CD4-positive, alpha-beta T cell treated with Interleukin-17A for 4 hours (primary cell): ENCODE measurements at places on chromosomes 1 and 21.

GRCh38 chr1:232602622-232603021 lies 27.3 kb downstream of the SIPA1L2 start:
- no peak for DNase-seq

DNA sequence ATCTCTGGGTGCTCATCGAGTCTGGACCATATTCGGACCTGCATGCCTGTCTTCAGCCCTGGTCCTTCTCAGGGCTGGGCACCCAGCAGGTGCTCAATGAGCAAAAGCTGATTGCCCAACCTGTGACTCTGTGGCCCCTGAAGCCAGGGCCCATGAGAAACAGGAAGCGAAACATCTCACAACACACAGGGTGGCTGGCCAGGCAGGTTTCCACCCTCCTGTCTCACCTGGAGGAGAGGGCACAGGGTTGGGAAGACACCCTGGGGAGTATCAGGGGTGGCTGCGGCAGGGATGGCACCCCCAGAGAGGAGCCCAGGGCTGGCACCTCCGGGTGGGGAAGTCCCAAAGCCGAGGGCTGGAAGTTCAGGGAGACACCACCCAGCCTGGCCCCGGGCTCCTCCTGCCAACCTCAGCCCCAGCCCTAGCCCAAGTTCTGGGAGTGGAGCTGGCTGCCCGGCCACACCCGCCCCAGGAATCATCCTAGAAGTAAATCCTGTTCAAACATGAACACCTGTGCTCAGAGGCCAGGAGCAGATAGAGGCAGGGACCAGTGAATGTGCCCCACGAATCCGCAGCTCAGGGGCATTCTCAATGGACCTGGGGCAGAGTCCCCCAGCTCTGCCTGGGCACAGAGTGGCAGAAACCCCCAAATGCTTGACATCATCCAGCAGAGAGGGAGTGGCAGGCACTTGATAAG lies 54.6 kb downstream of the RAP1GAP start:
- DNase-seq = no peak

DNA sequence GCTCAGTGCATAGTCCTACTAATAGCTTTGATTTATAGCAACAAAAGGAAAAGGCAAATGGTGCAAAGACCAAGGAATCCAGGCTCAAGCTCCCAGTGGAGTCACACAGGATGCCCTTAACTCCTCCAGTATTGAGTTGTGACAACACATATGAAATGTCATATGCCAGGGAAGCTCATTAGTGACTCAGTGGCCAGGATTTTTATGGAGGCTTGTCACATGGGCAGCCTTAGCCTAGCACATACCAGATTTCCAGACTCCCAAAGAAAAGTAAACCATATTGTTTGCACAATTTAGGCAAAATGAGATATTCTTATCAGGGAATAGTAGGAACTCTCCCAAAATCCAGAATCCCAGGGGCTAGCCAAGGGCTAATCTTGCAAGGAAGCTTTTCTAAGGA lies 129.2 kb downstream of the MAGI3 start:
- DNase-seq = no peak

DNA sequence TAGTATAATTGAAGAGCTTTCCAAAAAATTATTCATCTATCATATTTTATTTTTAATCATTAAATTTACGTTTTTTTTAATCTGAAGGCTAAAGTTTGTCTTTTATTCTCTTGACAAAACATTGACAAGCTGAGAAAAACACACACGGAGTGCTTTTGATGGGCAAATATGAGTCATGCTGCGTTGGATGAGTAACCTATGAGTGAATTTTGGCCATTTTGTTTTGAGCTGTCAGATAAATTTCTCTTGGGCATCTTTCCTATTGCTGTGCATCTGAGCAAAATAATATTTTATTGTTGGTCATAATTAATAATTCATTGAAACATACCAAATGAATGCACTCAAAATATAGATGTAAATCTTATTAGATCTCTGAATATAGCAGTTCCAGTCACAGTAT lies 1144.1 kb upstream of the ADGRL2 start:
- no peak for DNase-seq

GRCh38 chr1:206655471-206655882 lies 20.1 kb downstream of the DYRK3 start:
- DNase-seq = no peak

DNA sequence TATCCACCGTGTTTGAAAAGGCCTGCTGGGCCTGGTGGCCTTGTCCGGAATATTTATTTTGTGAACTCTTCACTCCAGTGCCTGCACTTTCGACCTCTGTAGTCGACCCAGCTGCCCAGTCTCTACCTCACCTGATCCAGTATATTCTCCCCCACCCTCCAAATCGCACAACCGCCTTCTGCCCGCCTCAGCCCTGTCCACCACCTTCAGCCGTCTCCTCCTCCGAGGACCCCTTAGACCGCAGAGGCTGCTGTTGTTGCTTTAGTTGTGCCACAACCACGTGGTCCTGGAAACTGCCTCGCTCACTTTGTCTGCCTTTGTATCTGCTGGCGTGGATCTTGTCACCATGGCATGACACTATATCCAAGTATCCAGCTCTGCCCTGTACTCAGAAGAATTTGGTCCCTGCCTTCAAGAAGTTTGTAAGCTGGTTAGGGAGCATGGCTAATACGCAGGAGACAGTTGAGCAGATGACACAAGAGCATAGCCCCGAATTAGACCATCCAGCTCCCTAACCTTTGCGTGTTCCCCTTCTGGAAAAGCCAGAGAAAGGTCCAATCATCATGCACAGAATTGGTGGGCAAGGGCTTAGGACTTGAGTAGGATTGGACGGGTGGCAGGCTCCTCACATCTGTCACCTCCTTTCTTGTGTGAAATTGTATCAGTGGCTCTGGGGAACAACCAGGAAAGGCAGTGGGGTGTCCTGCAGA lies 1.5 kb downstream of the PHGDH start:
- DNase-seq = no peak

GRCh38 chr1:109208836-109209463 lies 4.8 kb upstream of the SARS1 start:
- DNase-seq = no peak

DNA sequence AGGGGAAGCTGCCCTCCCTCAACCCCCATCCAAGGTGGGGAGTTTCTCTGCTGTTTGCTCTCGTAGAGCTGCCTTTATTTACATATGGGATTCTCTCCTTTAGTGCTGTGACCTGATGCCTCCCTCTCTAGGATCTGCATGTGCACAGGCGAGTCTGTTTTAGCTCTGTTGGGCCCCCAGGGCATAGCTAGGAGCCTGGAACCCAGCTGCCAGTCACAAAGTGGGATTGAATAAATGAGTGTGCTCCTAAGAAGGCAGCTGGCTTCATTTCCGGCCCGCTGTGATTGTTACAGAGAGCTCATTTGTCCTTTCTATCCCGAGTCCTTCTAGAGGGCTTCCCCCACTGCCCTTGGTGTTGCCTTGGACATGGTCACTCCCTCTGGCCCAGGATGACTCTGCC lies 176.6 kb downstream of the GRIK3 start:
- no peak for DNase-seq

GRCh38 chr1:212256369-212256768 lies 28.8 kb upstream of the PPP2R5A start:
- peak; percentile 48 for DNase-seq

DNA sequence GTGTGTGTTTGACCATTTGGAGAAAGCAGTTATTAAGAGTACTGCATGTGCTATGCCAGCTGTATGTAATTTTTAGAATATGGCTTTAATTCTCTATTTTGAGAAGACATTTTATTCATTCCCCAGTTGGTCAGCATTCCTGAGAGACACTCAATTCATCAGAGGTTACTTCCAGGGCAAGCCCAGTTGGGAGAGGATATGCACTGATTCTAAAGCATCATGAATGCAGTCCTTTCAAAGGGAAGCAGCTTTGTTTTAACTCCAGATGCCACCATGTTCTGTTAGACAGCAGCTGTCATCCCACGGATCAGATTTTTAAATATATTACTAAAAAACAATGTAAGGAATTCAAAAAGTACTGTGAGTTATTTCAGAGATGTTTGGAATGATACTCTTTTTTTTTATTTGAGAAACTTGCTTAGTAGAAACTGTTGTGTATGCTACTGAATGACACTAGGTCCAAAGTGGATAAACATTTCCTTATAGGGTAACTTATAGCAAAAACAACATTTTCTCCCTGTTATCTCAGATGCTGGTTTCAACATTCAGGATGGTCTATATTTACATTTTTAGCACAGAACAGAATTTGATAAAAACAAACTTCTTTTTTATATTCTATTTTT lies 149.5 kb upstream of the B3GALT2 start:
- DNase-seq = no peak

- no peak for DNase-seq
Measured at GRCh38 chr1:164608651-164609057, 49.7 kb downstream of the PBX1 start.

DNA sequence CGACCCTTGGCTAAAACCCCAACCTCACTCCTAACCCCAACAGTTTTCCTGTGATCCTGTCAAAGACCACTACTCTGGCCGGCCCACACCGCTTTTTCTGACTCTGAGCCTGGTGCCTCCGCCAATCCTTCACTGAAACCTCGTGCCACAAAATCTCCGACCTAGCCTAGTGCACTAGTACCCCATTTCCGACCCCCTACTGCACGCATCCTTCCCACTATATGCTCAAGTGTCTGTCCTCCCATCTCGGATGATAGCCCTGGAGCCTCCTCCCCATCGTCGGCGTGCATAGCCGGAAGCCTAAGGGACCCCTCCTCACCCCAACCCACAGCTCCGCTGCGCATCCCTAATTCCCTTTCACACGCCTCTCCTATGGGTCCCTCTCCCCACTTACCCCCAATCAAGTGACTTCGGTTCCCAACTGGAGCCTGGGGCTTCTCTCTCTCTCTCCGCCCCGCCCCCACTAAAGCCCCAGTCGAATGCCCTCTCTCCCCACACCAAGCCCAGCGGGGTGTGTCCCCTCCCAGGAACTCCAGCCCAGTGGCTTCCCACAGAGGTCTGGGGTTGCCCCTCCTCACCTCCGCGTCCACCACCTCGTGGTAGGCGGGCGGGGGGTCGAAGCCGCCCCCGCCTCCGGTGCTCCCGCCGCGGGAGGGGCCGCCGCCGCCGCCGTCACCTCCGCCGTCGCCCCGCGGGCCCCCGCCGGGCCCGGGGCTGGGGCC lies 791 bp downstream of the USP24 start:
- peak; percentile 37 for DNase-seq

- DNase-seq = no peak
Measured at GRCh38 chr1:39418236-39418635, 73.2 kb upstream of the BMP8A start.

GRCh38 chr21:43994085-43994484 lies 18.0 kb upstream of the TRAPPC10 start:
- no peak for DNase-seq

GRCh38 chr1:15703562-15703961 lies 19.4 kb downstream of the PLEKHM2 start:
- no peak for DNase-seq

- no peak for DNase-seq
Measured at GRCh38 chr21:44943686-44944550, 4.1 kb downstream of the SLX9 start.

DNA sequence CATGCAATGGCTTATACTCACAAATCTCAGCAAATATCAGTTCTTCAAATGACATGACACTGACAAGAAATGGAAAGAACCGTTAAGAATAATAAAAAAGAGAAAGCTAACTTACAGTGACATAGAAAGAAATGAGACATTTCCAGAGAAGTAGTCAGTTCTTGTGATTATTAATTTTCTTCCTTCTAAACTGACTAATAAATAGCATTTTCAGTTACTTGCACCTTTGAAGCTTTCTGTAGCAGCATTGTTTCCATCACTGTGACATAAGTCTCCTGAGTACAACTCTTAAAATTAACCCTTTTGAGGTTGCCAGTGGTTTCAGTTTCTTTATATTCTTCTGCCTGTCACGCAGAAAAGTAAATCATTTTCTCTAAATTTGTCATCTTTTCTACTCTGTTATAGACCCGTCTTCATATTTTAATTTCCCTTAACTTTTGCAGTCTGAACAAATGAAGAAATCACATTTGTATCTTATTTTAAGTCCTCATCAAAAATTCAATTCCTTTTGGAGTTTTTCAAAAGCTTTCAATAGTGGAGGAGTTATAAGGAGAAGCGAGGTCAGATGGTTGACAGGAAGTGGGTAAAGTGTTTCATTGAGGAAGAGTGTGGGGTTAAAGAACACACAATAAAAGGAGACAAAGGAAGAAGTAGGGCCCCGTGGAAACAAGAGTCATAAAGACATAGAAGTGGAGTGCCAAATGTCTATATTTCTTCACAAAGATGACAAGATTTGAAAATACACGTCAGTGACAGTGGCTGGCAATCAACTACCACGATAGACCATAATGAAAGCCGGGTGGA lies 57.9 kb upstream of the S1PR1 start:
- peak; percentile 25 for DNase-seq

- no peak for DNase-seq
Measured at GRCh38 chr1:198373376-198373775, 167.1 kb downstream of the ATP6V1G3 start.

GRCh38 chr1:44290250-44291094 lies 64.6 kb downstream of the ERI3 start:
- DNase-seq = no peak

DNA sequence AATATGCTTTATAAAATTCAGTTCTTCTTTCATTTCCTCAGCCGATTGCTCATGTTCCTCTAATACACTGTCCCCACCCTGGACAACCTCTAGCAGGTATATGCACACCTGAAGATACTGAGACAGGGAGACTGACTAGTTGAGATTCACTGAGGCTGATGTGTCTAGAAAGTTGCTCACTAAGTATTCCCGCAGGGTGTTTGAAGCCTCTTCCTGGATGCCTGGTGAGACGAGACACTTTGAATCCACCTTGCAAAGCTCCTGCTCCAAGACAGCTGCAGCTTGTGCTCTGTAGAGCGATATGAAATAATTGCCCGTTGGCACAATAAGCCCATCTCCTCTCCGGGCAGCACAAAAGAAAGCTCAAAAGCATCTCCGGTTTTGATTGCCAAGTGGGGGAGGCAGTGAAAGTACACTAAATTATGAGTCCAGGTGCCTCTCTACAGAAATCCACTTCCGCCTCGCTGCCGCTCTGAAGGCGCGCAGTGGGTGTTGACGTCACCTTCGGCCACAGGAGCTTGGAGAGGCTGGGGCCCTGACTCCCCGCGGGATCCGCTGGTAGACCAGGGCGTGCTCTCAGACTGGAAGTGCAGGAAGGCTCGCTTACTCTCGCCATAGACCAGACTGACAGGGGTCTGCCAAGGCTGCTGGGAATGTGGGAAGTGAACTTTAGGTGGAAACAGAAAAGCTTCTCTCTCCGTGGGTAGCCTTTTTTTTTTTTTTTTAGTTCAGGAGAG lies 46.3 kb downstream of the GPA33 start:
- DNase-seq = peak; percentile 76
